ENCODE measurements at places on chromosomes 5 and 9.

DNA sequence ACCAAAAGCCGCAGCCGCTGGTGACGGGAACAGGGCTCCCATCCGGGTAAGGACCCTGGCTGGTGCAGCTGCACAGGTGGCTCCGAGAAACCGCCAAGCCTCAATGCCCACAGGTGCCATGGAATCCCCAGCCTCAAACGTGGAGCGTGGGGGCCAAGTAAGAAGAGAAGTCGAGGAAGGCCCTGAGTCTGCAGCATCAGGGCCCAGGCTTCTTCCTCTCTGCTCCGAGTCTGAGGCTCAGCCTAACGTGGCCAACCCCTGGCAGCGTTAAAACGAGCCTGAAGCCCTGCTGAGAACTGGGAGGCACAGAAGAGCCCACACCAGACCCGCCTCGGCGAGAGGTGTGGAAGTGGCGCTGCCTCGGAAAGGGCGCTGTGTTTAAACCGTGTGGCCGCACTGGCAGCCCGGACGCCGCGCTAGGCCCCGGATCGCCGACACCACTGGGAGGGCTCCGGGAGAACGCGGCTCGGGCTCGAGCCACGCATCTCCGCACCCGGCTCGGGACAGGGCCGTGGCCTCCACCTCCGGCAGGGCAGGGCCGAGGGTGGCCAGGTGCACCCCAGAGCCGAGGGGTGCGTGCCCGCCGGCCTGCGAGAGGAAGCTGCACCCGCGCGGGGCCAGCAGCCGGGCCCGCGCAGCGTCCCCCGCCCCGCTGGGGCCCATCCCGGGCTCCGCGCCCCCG lies 730 bp downstream of the ZMYND19 start:
- no peak for DNase-seq

DNA sequence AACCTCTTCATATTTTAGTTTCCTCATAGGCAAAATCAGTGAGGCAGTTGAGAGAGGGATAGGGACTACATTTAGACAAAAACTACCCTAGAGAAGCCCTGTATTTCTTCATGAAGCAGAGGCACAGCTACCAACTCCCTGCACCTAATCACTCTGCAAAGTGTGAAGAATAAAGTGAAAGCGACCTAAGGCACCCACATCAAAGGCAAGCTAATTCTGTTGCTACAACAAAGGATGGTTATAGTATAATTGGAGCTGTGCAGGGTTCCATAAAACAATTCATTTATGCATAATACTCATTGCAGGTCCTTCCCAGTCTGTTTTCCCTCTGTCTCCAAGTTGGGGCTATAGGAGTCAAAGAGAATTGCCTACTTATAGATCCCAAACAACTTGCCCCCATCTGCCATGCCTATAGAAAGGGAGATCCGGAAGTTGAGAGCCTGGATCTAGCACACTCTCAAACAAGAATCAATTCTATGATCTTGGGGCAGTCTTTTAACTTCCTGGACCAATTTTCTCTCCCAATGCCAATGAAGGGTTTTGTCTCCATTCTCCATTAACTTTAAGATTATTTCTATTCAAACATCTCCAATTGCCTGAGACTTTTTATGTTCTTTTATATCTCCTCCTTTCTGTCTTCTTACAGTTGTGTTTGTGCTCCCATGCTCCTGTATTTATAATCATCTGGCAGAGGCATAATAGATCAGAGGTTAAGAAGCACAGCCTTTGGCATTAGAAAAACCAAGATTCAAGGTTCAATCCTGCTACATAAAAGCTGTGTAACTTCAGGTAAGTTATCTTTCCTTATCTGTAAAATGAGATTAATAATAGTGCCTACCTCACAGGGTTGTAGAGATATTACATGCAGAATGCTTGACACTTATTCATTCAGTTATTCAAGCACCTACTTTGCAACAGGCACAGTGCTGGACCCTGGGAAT lies 56.0 kb upstream of the PTGER4 start:
- peak; percentile 69 for DNase-seq

DNA sequence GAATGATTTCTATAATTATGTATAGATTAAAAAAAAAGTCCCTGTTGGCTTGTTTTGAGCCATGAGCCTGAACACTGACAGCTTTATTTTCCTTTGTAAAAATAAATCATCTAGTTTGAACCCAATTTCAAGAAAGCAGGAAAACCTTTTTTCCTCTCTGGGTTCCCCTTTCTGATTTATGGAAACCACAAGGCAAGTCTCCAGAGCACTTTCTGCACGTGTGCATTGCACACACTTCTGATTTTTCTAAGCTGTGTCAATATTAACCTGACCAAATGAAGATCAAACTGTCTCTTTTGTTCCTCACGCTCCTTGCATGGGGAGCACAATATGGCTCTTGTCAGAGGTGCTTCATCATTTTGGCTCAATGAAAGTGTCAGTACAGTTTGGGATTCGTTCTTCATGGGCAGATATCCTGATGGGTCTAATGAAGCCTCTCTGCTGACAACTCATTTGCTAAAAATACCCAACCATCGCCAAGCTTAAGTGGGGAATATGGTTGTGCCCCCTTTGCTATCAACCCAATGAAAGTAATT lies 39.2 kb upstream of the PCA3 start:
- no peak for DNase-seq

DNA sequence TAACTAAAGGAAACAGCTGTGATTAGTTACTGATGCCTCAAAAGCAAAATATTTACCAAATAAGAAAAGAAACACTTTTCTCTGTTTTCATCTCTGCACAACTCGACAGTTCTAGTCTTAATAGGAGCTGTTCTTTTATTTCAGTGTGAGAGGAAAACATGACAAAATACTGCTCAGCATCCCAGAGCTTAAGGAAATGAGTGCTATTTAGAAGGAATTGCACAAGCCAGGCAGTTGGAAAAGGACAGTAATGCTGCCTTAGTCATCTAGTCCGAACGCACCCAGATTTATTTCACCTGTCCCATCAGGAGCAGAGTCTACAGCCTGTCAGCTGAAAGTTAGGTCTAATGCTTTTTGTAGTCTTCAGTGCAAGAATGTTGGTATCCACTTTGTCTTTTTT lies 12.3 kb downstream of the ZCCHC9 start:
- no peak for DNase-seq

GRCh38 chr9:94882966-94883641 lies 156.6 kb downstream of the AOPEP start:
- no peak for DNase-seq

DNA sequence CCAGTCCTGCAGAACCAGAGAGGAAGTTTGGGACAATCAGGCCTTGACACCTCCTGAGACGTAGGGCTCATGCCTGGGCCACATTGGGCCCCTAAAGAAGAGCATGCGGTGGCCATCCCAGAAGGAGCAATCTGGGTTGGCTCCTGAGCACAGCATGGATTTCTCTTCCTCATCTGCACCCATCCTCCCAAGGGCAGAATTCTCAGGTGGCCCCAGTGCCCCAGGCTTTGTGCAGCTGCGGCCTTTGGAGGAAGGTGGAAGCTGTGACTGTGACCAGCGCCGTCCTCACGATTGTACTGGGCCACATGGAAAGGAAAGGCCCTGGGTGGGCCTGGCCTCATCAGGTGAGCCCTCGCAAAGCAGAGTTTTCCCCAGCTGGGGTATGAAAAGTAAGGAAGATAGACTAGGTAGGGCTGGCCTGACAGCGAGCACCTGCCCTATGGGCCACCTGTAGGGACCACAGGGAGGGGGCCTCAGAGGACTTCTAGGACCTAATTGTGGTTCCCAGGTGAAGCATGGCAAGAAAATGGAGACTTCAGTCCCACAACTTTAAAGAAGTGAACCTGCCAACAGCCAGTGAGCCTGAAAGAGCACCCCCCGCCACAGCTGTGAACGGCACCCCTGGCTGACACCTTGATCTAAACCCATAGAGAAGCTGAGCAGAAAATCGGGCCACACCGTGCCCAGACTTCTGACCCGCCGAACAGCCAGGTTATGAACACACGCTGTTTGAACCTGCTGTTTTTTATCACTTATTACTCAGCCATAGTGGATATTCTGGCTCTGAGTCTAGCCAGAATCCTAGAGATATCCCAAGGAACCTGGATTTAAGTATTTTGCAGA lies 164.1 kb downstream of the IRX2 start:
- DNase-seq, result no peak

DNA sequence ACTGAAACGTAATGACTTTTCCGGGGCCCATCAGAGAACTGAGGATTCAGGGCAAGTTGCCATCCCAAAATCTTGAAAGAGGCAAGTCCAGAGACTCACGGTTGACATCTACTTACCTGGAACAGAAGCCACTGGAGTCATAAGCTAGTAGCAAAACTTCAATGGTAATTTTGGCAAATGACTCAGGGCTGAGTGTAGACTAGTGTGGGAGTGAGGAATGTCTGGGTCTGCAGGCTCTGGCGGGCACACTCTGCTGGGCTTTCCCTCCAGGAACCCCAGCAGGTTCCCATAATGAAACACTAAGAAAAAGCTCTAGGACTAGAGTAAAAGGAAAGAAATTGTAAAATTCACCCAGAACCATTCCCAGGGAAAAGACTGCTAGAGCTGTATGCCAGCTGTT lies 122.9 kb upstream of the NFIL3 start:
- DNase-seq, result no peak

GRCh38 chr5:133316346-133317343 lies 264.8 kb downstream of the HSPA4 start:
- no peak for DNase-seq

GRCh38 chr9:72362118-72362531 lies 2.9 kb downstream of the ZFAND5 start:
- DNase-seq, result no peak

DNA sequence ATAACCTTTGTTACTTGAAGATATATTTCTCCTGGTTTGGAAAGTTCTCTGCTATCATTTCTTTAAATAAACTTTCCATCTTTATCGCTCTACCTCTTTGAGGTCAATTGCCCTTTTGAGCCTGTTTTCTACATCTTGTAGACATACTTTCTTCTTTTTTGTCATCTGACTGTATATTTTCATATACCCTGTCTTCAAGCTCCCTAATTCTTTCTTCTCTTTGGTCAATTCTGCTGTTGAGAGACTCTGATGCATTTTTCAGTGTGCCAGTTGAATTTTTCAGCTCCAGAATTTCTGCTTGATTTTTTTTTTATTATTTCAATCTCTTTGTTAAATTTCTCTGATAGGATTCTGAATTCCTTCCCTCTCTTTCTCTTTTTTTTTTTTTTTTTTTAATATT lies 511.2 kb upstream of the GRAMD2B start:
- no peak for DNase-seq
